ENCODE measurements at places on chromosomes 3 and 15.

DNA sequence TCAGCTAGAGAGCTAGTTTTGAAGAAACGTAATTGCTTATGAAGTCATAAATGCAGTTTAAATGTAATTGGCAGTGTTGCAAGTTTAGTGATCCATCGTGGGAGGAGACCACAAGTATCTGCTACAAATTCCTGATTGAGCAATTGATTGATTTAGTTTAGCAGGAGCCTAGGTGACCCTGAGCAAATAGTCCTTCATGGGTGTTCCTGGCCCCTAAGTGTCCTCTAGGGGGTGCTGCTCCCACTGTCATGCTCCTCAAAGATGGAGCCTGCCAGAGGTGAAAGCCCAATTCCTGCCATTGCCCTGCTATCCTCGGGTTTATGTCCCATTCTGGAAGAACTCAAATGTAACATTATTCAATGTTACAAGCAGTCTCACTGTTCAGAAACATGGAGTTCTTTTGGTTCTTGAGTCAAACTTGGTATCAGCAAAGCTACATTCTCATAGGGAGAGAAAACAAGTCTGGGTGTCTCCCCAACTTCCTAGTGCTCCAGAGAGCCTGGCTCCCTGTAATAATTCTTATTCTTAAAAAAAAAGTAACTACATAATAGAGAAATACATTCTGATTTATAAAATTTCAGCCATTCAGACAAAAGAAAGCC lies 29.8 kb upstream of the SENP5 start:
- peak; percentile 32 for DNase-seq

GRCh38 chr3:14124223-14124614 lies 451 bp downstream of the CHCHD4 start:
- no peak for DNase-seq

DNA sequence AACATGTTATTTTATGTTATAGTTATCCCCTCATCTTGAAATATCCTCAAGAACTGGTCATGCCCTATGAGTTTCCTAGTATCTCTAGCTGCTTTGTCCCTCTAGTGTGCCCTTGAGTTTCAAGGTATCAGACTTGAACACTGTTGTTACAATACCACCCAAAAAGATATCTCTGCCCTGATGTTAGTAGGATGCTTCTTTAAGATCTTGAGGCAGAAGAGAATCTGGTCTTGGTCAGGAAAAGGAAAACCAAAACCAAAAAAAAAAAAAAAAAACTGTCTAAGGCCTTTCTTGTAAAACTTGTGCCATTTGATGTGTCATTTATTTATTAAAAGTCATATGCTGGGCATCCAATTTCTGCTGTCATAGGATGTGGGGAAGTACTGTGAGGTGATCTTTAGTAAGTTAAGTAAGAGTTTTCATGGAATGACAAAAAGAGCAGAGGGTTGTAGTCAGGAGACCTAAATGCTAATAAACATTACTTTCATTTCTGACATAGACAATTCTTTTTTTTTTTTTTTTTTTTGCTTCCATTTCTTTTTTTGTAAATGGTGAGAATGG lies 229.7 kb downstream of the NECTIN3 start:
- no peak for DNase-seq

- no peak for DNase-seq
Observed at GRCh38 chr3:156702367-156702766, 28.0 kb downstream of the TIPARP start.

DNA sequence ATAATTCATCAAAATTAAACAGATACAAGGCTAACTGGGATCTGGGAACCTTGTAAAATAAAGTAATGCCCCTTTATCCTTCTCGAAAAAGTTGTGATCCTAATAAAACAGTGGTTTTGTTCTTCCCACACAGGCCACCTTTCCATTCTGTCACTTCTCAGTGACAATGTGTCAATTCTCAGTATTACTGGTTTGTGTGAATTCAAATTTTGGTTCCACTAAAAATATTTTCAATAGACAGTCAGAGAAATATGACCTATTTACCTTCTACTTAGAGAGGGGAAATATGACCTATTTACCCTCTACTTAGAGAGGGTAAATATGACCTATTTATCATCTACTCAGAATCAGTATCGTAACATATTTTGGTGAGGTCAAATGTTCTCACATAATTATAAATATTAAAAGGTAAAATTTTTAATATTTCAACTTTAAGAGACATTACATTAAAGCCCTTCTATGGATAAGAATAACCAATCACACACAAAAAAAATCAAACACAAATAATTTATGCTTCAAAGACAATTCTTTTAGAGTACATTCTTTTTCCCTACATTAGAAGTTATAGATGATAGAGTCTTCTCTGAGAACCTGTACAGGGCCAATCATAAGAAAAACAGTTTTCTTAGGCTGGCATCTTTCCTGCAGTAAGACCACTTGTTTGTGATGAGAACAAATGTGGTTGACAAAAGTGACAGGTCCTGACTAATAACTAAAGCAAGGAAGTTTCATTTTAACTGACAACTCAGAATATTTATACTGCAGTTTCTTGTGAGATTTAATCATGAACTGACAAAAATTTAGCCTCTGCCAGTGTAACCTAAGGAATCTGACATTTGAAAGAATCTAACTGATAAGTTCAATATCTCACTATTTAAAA lies 323.3 kb downstream of the DIPK2A start:
- DNase-seq = no peak

DNA sequence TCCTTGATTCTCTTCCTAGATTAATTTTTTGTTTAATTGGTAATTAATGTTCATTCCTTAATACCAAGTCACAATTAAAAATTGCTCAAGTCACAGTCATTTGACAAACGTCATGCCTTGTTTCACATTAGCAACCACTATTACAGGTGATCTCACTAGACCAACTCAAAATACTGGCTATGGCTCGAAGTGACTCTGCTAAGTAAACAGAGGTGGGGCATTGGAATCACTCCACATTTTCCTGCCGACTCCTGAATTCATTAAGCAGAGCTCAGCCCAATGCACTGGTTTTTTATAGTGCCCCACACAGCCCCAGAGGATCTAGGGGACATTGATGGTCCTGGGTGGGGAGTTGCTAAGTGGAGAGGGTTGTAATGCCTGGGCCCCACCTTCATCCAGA lies 201.2 kb upstream of the NSMCE3 start:
- DNase-seq = no peak

- DNase-seq = no peak
Observed at GRCh38 chr15:57333487-57333886, 42.8 kb upstream of the CGNL1 start.

DNA sequence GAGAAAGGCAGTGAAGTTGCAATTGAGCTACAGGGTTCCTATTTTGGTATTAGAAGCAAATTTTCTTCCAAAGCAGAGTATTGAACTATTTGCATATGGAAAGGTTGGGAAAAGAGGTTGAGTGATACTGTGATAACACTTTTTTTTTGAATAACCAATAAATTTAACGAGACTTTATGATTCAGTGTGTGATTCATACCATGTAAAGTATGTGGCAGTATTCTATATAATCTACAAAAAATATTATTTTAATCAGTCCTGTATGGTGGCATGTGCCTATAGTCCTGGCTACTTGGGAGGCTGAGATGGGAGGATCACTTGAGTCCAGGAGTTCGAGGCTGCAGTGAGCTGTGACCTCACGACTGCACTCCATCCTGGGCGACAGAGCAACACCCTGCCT lies 206.9 kb downstream of the BBX start:
- no peak for DNase-seq

- no peak for DNase-seq
Observed at GRCh38 chr15:41567862-41568261, 8.8 kb downstream of the TYRO3 start.

GRCh38 chr3:143605233-143605950 lies 242.9 kb downstream of the SLC9A9 start:
- no peak for DNase-seq

DNA sequence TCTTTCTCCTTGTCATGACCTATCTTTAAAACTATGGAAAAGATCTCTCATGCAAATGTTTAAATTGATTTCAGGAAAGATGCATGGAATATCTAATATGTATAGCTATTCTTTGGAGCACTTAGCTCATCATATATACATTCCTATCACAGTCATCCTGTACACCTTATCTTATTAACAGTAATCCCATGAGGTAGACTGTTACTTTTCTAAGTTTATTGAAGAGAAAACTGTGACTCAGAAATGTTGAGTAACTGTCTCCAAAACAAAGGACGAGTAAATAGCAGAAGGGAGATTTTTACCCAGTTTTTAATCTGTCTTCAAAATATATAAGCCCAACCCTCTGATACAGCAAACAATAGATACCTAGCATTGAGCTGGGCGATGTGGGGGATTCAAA lies 308.3 kb downstream of the GAP43 start:
- no peak for DNase-seq

GRCh38 chr3:4507024-4507596 lies 14.0 kb downstream of the ITPR1 start:
- DNase-seq = no peak

DNA sequence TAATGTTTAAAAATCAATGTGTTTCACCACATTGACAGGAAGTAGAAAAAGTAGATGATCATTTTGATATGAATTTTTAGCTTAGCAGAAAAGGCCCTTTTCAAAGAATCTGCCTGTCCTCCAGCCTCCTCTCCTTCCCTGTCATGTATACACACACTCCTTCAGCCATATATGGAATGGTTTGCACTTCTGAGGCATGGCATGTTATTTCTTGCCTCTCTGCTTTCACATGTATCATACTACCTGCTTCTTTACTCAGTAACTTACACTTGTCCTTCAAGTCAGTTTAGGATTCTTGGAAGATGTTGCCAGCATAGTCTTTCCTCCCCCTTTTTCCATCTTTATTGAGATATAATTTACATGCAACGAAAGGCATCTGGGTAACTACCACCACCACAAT lies 79.0 kb downstream of the REC114 start:
- no peak for DNase-seq

GRCh38 chr3:108780235-108780634 lies 23.0 kb upstream of the RETNLB start:
- no peak for DNase-seq

- DNase-seq = peak; percentile 17
Observed at GRCh38 chr15:23642413-23643044, 5.1 kb downstream of the MAGEL2 start.

- DNase-seq = no peak
Observed at GRCh38 chr15:58407778-58408177, 24.0 kb upstream of the LIPC start.

Measured in GM04504 (cell line).